ENCODE measurements at places on chromosomes 7 and 10. TPM values are rescaled to one million over a fixed set of nuclear protein-coding genes. Genes with fewer than 3 reads are reported as not detected.

DNA sequence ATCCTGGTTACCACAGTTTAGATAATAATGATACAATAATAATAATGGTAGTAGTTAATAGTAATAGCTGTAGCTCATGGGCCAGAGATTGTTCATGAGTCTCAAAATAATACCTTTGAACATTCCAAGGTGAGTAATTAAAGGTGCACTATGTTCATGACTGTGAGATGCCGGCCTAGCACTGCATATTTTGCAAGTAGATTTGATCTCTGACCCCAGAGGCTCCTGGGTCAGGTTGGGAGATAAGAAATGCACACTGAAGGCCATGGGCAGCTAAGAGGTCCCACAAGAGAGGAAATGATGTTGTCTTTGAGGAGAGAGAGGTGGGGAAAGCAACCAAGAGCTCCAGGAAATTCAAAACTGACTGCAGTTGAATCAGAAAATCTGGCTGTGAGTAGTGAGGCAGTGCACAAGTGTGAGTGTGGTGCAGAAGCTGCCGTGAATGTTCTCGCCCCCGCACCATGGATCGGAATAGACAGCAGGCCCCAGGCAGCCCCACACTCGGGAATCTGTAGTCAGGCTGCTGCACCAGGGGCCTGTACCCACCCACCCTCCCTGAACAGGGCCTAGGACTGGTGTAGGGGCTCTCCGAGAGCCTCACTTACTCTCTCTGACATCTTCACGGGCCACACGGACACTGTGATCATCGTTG is 11.9 kb downstream of the CPXM2 start:
- no peak for DNase-seq

- no peak for DNase-seq
Measured at GRCh38 chr7:98286093-98286539, 4.6 kb downstream of the BRI3 start.

The AKR1B1 gene
- total RNA-seq, result 91.0 TPM

DNA sequence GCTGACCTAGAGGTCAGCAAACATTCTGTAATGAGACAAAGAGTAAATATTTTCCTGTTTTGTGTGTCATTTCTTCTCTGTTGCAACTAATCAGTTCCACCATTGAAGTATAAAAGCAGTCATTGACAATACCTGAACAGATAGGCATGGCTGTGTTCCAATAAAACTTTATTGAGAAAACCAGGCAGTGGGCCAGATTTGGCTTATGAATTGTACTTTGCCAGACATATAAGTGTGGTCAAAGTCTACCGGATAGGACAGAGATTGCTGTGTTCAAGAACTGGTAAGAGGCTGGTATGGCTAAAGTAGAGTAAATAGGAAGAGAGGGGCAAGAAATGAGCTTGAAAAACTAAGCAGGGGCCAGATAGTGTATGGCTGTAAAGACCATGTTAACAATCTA is 38.3 kb upstream of the TAC1 start:
- DNase-seq, result no peak

GRCh38 chr7:22932896-22933295 is 81.0 kb downstream of the HYCC1 start:
- DNase-seq, result no peak

GRCh38 chr10:111756217-111757061 is 427.1 kb downstream of the GPAM start:
- no peak for DNase-seq

DNA sequence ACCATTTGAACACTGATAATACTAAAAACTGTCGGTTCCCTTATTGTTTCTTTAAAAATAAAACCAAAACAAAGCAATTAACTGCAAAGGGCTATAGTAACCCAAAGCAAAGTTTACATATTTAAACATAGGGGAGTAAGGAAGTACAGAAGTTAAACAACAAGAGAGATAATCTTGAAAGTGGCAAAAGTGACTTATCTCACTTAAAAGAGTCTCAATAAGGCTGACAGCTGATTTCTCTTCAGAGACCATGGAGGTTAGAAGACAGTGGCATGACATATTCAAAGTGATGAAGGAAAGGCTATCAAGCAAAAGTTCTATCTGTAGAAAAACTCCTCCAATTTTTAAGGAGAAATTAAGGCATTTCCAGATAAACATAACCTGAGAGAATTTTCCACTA is 233.5 kb upstream of the HDAC9 start:
- no peak for DNase-seq

DNA sequence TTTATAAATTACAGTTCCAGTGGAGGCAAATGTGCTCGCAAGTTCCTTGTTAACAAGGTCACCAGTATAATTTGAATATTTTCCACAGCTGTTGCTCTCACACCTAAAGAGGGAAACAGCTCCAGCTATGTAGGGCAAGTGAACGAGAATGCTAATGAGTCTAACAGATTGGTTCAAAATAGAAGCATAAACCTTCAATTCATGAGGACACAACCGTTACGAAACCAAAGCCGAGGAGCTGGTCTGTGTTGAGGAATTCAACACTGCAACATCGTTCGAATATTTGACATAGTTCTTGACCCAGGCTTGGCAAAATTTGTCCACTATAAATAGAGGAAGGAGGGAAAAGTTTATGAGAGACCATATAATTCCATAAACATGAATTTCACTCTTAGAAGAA is 161.3 kb downstream of the KLF6 start:
- no peak for DNase-seq

DNA sequence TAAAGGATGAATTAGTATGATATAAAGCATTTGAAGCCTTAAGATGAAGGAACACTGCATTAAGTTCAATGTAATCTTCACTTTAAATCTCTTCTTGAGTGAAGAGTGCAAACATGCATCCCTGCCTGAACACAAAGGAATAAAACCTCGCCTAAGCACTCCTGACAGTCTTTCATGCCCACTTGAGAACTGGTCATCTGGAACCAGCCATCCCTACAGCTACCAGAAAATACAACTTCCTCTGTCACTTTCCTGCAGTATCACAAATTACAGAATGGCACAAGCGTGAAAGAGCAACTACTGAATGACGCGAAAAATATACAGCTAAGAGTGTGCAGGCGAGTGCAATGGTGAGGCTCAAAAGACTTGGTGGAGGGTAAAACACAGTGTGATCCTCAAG is 1079.9 kb downstream of the CNTNAP2 start:
- DNase-seq, result no peak

GRCh38 chr10:107767185-107767584 is 602.7 kb upstream of the SORCS1 start:
- no peak for DNase-seq

- DNase-seq, result no peak
Measured at GRCh38 chr7:107728276-107728675, 15.7 kb upstream of the CBLL1 start.

The SVIL gene
- total RNA-seq, result 8.3 TPM

- no peak for DNase-seq
Measured at GRCh38 chr7:134919240-134919641, 67.1 kb upstream of the AGBL3 start.

DNA sequence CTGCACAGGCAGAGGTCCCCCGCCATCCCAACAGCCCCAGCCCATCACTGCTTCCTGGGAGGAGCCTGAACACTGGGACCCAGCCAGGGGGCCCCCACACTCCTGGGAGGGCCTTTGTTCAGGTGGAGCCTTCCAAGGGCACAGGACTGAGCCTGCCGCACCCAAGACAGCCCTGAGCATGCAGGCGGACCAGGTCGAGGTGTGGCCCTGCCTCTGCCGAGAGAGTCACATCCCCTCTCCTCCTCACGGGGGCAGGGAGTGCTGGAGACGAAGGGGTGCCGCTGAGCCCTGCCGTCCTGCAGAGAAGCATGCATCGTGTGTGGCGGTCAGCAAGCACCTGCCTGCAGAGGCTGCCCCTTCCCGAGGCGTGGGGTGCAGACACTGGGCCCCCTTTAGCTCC is 7.3 kb upstream of the MAFK start:
- DNase-seq, result no peak

DNA sequence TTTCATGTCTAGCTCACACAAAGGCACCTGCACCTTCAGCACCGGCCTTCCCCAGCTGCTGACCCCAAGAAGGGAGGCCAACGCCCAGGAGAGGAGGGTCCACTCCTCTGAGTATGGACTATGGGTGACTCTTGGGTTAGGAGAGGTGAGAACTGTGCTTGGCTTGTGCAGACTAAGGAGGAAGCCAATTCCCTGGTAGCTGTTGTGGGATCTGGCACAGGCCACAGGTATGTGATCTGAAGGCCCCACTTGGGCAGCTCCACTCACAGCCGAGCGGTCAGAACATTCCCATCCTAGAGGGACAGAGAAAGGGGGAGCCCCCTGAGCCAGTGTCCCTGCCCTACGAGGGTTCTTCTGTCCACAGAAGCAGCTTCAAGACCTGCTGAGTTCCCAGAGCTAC is 52.8 kb upstream of the FIGNL1 start:
- no peak for DNase-seq

- no peak for DNase-seq
Measured at GRCh38 chr10:110646417-110647135, 2.4 kb downstream of the RBM20 start.

GRCh38 chr10:52283174-52283573 is 30.9 kb upstream of the DKK1 start:
- no peak for DNase-seq

The FOXI2 gene
- total RNA-seq, result not detected

GRCh38 chr7:24718977-24719491 is 38.2 kb downstream of the GSDME start:
- DNase-seq, result no peak

DNA sequence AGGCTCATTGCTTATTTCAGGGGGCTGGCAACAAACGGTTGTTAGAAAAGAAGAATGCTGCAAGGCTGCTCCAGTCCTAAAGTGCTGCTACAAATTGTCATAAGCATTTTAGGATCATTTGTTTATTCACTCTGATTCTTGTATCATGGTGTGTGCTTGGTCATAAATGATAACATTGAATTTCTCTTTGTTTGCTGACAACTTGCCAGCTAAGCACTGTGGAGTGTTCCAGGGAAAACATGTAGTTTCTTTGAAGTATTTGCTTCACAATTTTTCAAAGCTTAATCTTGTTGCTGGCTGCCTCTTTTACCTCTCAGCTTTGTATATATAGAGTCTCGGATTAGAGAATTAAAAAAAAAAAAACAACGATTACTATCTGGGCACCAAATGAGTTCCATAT is 263.0 kb downstream of the PHF14 start:
- no peak for DNase-seq

The CUZD1 gene
- total RNA-seq, result 3.4 TPM

GRCh38 chr10:123620621-123621020 is 45.5 kb upstream of the GPR26 start:
- DNase-seq, result no peak

GRCh38 chr7:79434098-79434497 is 19.4 kb downstream of the MAGI2 start:
- DNase-seq, result no peak

- DNase-seq, result no peak
Measured at GRCh38 chr7:99793443-99793842, 9.5 kb upstream of the CYP3A4 start.

The CPA2 gene
- total RNA-seq, result not detected

GRCh38 chr7:116842371-116842770 is 20.0 kb upstream of the CAPZA2 start:
- no peak for DNase-seq

The CACNB2 gene
- not detected for total RNA-seq

- no peak for DNase-seq
Measured at GRCh38 chr10:89367529-89367928, 10.3 kb upstream of the IFIT1B start.

DNA sequence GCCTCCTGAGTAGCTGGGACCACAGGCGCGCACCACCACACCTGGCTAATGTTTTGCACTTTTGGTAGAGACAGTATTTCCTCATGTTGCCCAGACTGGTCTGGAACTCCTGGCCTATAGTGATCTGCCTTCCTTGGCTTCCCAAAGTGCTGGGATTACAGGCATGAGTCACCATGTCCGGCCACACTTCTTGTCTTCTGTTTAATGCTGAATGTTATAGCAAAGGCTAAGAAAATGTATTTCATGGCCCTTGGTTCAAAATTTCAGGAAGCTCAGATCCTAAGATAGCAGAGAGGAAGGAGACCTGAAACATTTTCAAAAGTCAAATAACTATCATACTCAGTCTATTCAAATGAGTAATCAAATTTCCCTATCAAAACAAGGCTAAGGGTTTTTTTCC is 229.6 kb downstream of the BAMBI start:
- DNase-seq, result no peak

DNA sequence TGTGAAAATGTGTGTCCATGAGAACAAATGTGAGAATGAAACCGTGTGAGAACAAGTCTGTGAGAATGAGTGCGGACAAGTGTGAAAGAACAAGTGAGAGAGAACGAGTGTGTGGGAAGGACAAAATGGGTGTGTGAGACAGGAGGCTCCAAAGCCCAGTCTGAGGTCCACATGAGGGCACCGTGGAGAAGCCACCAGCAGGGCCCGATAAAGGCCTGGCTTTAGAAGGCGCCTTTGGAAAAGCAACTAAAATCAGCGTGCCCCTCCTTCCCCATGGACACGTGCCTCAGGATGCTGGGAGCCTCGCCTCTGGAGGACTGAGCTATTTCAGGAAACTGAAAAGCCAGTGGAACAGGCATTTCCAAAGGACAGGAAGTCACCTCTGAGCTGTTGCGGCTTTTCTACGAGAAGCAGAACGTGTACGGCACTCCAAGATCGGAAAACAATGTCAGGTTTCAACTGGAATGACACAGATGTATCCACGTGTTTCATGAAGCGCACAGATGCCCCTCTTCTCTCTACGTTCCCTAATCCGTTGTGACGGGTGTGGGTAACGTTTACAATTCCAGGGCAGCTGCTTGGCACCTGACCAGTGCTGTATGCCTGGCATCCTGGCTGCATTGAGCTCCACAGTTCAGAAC is 46.4 kb downstream of the ESYT2 start:
- no peak for DNase-seq

- no peak for DNase-seq
Measured at GRCh38 chr10:128018236-128018635, 108.0 kb downstream of the MKI67 start.

DNA sequence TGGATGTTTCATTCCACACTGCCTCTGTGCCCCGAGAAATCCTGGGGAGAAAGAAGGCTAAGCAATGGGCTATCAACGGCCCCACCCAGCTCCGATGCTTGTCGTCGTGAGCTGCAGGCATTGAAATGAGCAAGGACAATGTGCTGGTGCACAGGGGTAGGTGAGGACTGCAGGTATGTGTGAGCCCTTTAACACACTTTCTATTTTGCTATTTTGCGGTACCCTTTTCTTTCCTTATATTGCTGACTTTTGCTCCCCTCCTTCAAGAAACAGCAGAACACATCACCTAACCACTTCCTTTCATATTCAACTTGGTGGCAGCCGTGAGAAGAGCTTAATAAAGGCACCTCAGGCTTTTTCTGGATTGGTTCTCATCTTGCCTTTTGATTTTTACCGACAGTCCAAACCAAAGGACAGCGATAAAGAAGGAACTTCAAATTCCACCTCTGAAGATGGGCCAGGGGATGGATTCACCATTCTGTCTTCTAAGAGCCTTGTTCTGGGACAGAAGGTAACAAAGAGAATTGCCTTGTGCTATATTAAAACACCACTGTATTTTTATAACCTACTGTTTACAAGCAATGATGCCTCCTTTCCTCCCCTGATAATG is 39.2 kb downstream of the AIFM2 start:
- DNase-seq, result peak; percentile 46

- DNase-seq, result no peak
Measured at GRCh38 chr7:116305485-116306408, 95.4 kb downstream of the TES start.
